Endothelial cell of umbilical vein (primary cell): ENCODE measurements at places on chromosomes 4 and X. TPM values are rescaled to one million over a fixed set of nuclear protein-coding genes. Genes with fewer than 3 reads are reported as not detected.

The SUPT20HL2 gene
- not detected in 2 replicates for total RNA-seq

The FANCB gene
- total RNA-seq, result 6.6 and 7.9 TPM in 2 replicates

The HERC5 gene
- total RNA-seq, result 0.30 and 0.91 TPM in 2 replicates

The TMEM156 gene
- 1.00 and 2.7 TPM in 2 replicates for total RNA-seq

The SMPX gene
- total RNA-seq, result not detected in 2 replicates

The NHSL2 gene
- total RNA-seq, result 40.3 and 49.9 TPM in 2 replicates

The CFAP99 gene
- total RNA-seq, result 0.12 TPM in 1 of 2 replicates, not detected in the other

The IL1RAPL1 gene
- total RNA-seq, result 1.3 and 1.6 TPM in 2 replicates

The ADRA2C gene
- total RNA-seq, result 0.40 TPM in 1 of 2 replicates, not detected in the other

The DMRTC1 gene
- not detected in 2 replicates for total RNA-seq

The HSFX1 gene
- 0.53 and 0.88 TPM in 2 replicates for total RNA-seq

The NSUN7 gene
- total RNA-seq, result 0.18 and 0.20 TPM in 2 replicates

The GPRASP2 gene
- total RNA-seq, result 5.3 and 6.5 TPM in 2 replicates

The CT55 gene
- total RNA-seq, result not detected in 2 replicates

The ZCCHC12 gene
- 0.18 and 0.29 TPM in 2 replicates for total RNA-seq

The PRDM5 gene
- 5.7 and 8.1 TPM in 2 replicates for total RNA-seq

The SFRP2 gene
- not detected in 2 replicates for total RNA-seq

The PNMA6F gene
- not detected in 2 replicates for total RNA-seq

The JCHAIN gene
- total RNA-seq, result not detected in 2 replicates

The POLN gene
- total RNA-seq, result 3.1 and 4.2 TPM in 2 replicates

The CHRDL1 gene
- not detected in 2 replicates for total RNA-seq

The CXCL5 gene
- 0.21 and 0.33 TPM in 2 replicates for total RNA-seq

The HSFX2 gene
- total RNA-seq, result 0.55 TPM in 1 of 2 replicates, not detected in the other

The KIF4A gene
- 34.4 and 41.3 TPM in 2 replicates for total RNA-seq

The FATE1 gene
- total RNA-seq, result not detected in 2 replicates

The TSPAN7 gene
- 4.2 and 5.2 TPM in 2 replicates for total RNA-seq

The TCEAL5 gene
- not detected in 2 replicates for total RNA-seq

The KCNIP4 gene
- total RNA-seq, result not detected in 2 replicates

The ERCC6L gene
- 6.7 and 7.5 TPM in 2 replicates for total RNA-seq

The PPAT gene
- total RNA-seq, result 21.8 and 25.5 TPM in 2 replicates

The NPNT gene
- not detected in 2 replicates for total RNA-seq

The ZXDA gene
- total RNA-seq, result 5.0 and 5.4 TPM in 2 replicates

The RBMXL3 gene
- total RNA-seq, result not detected in 2 replicates

The BEX1 gene
- 0.46 TPM in 1 of 2 replicates, not detected in the other for total RNA-seq

The CABS1 gene
- not detected in 2 replicates for total RNA-seq

The APOO gene
- 20.9 and 24.3 TPM in 2 replicates for total RNA-seq

The APEX2 gene
- total RNA-seq, result 22.7 and 26.6 TPM in 2 replicates

The AFM gene
- total RNA-seq, result not detected in 2 replicates

The AFP gene
- not detected in 2 replicates for total RNA-seq

The SOWAHD gene
- total RNA-seq, result not detected in 2 replicates

The PABPC1L2B gene
- total RNA-seq, result not detected in 2 replicates

The CT83 gene
- total RNA-seq, result not detected in 2 replicates

The OTUD6A gene
- not detected in 2 replicates for total RNA-seq

The FGF5 gene
- 0.13 and 1.7 TPM in 2 replicates for total RNA-seq

The PDCL2 gene
- total RNA-seq, result not detected in 2 replicates

The LRP2BP gene
- total RNA-seq, result 0.32 and 0.53 TPM in 2 replicates

The TMEM255A gene
- total RNA-seq, result not detected in 2 replicates

The UGT8 gene
- 0.11 and 0.14 TPM in 2 replicates for total RNA-seq

The COX7B2 gene
- not detected in 2 replicates for total RNA-seq

The TNIP3 gene
- total RNA-seq, result 0.14 TPM in 1 of 2 replicates, not detected in the other

The CXCL1 gene
- 9.0 and 20.0 TPM in 2 replicates for total RNA-seq

The RHOXF2B gene
- not detected in 2 replicates for total RNA-seq

The MUC7 gene
- total RNA-seq, result not detected in 2 replicates
